RKO (cell line): ENCODE measurements at places on chromosomes 12 and 14.

- DNase-seq, result peak; percentile 24
These were observed 39.3 kb upstream of the FRMD6 start for GRCh38 chr14:51612449-51612848.

- no peak for DNase-seq
These were observed 25.9 kb downstream of the FOXN3 start for GRCh38 chr14:89391123-89391522.

- peak; percentile 41 for DNase-seq
These were observed 815 bp downstream of the COQ10A start for GRCh38 chr12:56267443-56268071.

DNA sequence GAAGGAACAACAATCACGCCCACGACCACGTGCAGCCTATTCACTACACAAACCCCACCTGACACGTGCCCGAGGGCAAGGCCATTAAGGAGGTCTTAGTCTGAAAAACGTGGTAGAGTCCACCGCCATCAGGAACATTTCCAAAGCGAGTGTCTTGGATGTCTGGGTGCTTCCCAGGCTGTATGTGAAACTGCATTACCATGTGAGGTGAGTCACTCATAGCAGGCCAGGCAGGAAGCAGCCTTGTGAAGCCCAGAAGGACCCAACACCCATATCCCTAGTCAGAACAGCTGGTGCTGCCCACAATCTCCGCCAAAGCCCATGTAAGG is 3.3 kb upstream of the KRT79 start:
- peak; percentile 51 for DNase-seq

DNA sequence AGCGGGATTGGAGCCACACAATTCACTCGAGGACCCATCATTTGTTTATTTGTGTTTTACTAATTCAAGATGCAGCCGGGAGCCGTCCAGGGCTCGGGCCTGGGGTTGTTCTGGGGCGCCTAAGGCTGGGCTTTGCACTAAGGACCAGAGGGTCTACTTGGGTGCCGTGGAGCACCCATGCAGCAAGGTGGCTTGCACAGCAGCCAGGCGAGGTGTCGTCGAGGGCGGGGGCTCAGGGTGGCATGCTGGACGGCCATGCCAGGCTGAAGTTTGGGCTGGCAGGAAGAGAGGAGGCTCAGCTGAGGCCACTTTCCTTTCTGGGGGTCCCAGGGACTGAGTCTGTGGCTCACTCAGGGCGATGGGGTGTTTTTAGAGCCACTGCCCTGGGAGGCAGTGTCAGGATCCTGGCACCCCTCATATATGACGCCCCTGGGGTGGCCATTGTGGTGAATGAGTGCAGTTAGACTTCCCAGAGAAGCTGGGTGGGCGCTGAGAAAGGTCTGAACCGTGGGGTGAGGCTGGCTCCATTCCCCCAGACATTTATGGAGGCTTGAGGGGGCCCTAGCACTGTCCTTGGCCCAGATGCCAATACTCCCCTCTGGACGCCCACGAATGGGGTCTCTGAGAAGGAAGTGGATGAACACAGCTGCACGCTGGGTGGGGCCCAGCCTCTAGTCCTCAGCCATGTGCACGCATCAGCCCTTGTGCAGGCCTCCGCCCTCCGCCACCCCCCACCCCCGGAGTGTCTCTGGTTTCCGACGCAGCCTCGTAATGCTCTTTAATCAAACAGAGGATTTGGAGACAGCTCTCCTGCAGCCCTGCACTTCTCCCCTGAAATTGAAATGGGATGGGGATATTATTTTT is 11.3 kb downstream of the MEG3 start:
- DNase-seq, result no peak

GRCh38 chr14:35807131-35807961 is 1.7 kb downstream of the RALGAPA1 start:
- DNase-seq, result no peak

DNA sequence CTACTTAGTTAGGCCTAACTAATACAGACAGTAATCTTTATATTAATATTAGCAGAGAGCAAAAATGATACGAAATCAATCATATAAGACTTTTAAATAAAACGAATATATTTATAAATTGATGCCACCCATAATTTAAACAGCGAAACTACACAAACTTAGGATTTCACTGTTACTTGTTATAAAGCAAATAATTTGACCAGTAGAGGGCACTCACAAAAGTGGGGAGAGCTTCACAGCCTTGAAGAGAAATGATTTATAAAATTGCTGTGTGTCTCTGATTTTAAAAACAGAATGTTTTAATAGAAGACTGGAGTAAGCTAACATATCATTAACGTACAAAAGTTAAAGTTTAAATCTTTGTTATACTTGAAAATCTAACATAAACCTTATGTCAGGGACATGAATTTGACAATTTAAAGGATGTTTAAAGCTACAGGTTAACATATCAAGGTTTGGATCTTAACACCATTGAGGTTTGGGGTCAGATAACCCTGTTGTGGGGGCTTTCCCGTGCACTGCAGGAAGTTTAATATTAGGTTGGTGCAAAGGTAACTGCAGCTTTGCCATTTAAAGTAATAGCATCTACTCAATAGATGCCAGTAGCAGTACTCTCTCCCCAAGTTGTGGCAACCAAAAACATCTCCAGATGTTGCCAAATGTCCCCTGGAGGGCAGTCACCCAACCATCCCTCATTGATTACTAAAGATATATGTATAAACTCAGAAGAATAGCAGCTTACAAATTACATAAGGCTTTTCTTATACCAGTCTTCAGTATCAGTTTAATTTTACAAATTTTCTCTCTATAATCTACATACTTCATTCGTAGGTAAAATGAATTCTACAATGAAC is 9.3 kb downstream of the KRAS start:
- DNase-seq, result peak; percentile 65

DNA sequence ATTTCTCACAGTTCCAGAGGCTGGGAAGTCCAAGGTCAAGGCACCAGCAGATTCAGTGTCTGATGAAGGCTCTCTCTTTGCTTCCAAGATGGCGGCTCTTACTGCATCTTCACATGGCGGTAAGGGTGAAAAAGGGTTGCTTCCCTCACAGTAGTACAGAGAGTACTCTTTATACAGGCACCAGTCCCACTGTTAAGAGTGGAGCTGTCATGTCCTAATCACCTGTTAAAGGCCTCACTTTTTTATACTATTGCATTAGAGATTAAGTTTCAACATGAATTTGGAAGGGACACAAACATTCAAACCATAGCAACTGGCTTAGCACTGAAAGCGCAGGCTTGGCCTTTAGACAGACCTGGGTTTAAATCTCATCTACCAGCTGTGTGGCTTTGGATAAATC is 50.0 kb upstream of the TCL1A start:
- DNase-seq, result no peak

GRCh38 chr12:50123203-50123602 is 11.2 kb downstream of the COX14 start:
- no peak for DNase-seq

- DNase-seq, result no peak
These were observed 15.1 kb upstream of the RPLP0 start for GRCh38 chr12:120215766-120216735.

DNA sequence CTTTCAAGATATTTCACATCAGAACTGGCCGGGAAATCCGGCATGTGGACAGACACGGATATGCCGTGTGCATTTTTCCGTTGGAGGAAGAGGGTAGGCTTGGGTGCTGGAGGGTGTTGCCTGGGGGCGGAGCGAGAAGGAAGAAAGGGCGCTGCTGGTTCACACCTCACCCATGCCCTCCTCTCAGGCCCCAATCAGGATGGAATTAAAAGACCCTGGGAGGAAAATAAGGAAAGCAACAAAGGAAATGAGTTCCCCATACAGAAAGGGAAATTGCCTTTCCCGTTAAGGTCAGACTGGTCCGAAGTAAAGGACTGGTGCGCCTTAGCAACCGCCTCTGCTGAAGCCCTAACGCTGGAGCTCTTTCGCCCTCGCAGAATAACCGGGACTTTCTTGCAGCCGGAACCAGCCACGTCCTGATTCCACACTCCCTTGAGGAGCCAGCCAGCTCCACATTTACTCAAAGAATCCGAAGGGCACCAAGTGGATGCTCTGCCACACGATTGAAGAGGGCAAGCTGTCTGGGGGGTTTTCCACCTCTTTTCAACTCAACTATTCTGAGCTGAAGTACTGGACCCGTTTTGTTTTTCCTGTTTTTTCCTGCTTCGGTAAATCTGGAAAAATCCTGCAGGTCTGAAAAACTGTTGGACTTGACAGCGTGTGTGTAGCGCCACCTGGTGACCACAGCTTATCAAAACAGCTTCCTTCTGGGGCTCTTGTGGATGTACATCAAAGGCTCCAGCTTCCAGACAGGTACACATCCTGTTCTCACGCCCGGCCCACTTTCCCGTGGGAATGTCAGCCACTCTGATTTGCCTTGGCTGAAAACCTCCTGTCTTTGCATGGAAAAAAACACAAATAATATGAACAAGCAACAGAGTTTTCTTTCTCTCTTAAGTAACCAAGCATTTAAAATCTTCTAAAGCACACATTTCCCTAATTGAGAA is 37.6 kb upstream of the BCL2L14 start:
- peak; percentile 80 for DNase-seq

GRCh38 chr12:208813-209212 is 5.1 kb downstream of the SLC6A12 start:
- no peak for DNase-seq

DNA sequence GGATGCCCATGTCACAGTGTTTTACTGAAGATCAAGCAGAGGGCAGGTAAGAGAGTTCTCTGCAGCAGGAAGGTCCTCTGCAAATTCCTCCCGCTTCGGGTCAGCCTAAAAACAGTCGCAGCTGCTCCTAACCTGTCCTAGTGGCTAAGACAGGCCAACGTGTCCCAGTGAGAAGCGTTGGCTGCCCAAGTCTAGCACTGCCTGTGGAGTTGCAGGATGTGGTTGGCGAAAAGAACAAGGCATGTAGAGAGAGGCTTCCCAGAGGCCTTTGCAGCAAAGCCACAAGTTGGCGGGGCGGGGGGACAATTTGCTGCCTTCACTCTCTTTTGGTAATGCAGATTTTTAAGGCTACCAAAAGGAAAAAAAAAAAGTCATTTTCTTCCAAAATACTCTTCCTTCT is 340.1 kb downstream of the BCL11B start:
- DNase-seq, result no peak

DNA sequence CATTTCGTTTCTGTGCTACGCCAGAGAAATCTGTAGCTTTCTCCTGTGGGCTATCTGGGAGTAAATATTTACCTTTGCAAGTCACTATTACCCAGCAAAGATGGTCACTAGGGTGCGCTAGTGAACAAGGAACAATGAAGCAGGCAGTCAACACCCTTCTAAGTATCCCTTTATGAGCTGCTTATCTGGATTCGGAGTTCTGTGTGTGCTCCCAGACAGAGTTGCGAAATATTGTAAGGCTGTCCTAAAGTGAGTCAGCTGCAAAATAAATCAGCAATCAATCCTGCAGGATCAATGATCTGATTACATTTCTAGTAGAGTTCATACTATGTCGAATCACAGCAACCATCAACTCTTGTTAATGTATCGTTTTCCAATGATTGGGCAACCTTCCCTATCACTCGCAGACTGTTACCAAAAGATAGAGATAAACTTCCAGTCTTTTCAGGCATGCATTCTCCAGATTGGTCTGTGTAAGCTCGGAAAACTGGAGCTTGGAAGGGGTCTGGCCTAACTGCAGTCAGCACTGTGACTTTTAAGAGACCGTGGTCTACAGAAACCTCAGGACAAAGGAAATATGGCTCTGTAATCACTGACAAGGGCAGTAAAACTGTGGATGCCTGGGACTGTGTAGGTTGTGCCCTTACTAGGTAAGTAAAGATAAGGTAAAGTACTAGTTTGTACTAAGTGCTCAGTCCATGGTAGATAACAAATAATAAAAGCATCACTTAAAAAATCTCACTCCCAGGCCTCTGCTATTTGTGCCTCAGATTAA is 133.5 kb downstream of the KCNK10 start:
- DNase-seq, result peak; percentile 73

DNA sequence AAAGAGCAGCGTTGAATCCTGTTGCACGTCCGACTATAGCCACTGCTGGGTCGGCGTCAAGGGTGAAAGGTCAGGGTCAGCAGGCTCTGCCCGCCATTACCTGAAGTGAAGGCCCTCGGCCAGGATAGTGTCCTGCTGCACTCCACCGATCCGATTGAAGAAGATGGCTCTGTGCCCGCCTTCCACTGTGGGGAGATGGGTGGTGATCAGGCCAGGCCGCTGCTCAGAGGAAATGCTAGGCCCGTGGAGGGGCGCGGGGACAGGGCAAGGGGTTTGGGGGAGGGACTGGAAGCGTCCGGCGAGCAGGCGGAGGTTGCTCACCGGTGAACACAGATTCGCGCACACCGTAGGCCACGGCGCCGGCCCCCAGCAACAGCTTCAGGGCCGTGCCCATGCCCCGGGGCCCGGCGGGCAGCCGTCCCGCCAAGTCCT is 352 bp downstream of the PHB2 start:
- peak; percentile 45 for DNase-seq

- DNase-seq, result no peak
These were observed 88.7 kb upstream of the RAP1B start for GRCh38 chr12:68521848-68522502.

DNA sequence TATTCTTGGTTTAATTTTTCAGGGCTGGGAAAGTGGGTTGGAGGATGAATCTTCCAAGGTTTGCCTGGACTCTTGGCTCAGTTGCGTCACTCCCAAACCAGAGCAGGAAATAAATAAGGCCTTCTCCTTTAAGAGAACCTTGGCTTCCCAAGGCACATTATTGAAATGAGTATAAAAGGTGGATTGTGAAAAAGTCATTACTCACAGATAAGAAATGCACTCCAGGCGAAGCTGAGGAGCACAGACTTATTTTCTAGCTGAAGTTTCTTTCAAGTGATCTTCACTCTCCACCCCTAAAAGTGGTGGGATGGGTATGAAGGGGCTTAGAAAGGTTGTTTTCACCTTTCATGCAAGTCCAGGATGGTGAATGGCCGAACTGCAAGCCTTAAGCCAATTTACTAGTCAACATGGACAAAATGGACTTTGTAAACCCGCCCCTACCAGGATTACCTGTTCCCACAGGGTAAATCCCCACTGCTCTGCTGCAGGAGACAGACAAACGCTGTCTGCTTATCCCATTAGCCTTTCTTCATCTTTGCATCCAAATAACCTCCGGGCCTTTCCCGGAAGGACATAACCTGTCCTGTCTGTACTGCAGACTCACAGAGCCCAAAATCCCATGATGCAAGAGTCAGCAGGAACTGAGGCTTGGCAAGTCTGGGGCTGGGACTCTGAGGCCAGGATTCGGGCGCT is 207.6 kb downstream of the BCL11B start:
- no peak for DNase-seq

DNA sequence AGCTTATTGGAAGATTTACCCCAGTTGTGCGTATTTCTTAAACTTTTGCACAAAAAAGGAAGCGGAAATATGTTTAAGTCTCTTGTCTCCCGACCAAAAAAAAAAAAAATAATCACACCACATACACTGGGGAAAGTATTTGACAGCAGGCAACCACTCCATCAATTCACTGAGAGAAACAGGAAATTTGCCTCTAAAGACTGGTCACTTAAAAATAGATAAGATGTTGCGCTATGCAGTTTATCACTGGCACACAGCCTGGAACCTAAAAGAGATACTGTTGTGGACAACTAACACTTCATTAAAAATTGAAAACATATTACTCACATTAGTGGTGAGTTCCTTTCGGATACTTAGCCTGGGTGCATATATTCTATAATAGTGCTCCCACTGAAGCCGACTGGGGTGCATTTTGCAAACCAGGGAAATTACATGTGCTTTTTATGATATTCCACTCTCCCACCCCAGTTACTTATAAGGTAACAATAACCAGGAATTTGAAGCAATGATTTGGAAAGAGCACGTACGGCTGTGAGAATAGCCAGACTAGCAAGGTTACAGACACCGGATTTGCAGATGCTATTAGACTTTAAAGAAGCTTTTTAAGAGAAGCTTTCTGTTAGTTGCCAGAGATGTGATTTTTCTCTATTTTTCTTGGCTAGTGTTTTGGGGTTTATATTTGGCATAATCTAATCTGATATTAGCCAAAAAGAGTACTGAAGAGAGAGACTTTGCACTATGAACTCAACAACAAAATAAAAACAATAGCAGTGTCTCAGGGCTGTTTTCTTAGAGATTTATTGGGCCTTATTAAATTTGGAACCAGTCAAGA is 311.5 kb downstream of the NOVA1 start:
- no peak for DNase-seq
